ENCODE measurements at places on chromosomes 7 and 10.

- no peak for DNase-seq
Observed at GRCh38 chr10:22633528-22633927, 80.8 kb downstream of the PIP4K2A start.

- DNase-seq, result no peak
Observed at GRCh38 chr10:109105725-109106124, 817.6 kb downstream of the XPNPEP1 start.

DNA sequence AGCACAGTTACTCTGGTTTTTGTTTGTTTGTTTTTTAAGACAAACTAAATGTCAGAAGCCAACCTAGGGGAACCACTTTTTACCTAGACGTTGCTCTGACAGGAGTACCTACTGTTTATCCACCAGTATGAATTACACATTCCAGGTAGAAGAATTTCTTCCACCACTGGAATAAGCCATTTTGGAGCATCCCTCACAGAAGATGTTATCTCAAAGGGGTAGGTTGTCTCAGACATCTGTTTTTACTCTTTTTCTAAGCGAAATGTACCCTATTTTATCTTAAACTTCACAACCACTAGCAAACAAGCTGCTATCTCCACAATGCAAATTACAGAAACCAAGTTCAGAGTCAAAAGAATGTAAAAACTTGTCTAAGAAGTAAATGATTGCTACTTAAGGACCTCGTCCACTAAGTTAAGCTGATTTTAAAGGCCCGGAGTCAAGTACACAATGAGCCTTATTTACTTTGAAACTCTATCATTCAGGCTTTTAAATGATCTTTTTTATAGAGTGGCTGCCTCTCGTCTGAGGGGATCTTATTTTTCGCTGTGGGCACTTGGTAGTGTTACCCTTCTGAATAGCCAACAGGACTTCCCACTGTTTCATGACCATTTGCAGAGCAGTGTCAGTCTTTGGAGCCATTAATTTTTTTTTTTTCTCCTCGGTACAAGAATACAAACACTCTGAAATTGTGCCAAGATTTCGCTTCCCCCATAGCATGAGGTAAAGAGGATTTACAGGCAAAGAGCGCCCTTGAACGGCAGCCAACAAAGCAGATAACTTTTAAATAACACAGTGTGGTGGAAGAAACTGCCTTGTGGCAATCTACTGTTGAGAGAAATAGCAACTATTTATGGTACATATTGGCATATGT lies 15.7 kb upstream of the ARMC3 start:
- DNase-seq, result no peak

DNA sequence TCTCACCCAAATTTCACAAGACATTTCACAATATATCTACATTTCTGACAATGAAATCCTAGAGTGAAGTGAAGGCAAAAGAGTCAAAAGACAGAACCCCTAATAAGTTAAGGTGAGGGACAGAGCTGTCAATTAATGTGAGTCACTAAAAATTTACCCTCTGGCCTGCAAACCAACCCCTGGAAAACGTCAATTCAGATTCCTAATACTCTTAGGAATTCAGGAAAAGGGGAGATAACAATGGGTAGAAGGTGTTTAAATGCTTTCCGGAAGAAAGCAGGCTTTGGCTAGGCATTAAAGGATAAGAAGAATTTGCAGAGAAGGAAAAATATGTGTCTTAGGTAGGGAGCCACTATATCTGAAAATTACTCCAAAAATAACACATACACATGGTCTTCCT lies 299.6 kb downstream of the INHBA start:
- DNase-seq, result no peak

- no peak for DNase-seq
Observed at GRCh38 chr10:123792248-123792978, 99.2 kb downstream of the CPXM2 start.

- DNase-seq, result no peak
Observed at GRCh38 chr7:138838166-138838565, 40.2 kb upstream of the ATP6V0A4 start.

GRCh38 chr7:150363872-150364271 lies 4.8 kb upstream of the REPIN1 start:
- no peak for DNase-seq

DNA sequence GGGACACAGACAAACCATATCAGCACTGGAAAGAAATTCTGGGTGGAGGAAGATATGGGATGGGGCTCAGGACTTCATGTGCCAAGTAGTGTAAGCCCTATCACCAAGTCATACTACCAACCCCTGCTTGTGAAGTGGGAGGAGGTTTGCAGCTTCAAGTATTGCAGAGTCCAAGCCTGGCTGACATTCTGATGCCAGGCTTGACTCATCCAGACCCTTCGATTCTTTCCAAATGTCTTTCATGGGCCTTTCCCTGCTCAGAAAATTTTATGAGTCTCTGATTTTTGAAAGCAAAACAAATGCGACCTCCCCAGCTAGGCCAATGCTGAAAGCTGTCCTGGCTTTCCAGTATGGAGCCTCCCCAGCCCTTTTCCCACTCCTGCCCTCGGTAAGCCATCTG lies 45.1 kb upstream of the SMNDC1 start:
- DNase-seq, result no peak

DNA sequence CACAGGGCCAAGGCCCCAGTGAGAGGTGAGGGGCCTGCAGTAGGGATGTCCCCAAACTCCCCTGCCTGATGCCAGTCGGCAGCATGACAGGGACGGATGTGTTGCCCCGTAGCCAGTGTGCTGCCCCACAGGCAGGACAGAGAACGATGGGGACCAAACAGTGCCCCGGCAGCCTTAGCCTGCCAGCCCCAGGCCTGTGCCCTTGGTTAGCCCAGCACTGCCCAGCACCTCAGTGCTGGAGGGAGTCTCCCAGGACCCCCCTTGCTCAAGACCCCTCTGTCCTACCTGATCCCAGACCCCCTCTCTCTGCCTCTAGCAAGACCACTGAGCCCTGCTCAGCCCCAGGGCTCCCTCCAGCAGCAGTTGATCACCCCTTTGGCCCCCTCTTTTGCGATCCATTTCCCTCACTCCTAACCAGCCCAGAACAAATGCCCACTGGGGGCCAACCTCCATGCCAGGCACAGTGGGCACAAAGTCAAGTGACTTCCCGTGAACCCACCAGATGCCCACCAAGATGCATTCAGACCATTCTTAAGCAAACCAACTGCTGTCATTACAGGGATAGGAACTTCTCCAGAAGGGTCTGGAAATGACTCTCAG lies 34.0 kb downstream of the OAT start:
- no peak for DNase-seq

DNA sequence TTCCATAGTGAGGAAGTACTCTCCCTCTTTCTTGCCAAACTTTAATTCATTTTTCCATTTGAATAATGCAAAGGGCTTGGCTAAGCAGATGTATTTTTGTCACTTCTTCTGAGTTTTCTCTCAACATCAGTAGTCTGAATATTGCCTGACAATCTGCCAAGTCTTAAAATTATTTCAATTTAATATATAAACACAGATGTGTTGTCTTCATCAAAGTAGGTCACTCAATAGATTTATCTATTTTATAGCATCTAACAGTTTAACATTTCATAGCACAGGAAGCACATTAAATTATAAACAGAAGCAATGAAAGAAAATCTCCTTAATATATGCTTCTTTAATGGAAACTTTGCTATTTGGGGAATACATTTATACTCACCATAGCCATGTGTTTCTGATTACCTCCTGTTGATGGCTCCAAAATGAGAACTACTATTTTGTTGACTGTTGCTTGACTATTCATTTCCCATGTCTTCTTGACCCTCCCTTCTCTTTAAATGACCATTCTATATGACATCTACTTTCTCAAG lies 4.5 kb downstream of the CPED1 start:
- no peak for DNase-seq

- DNase-seq, result no peak
Observed at GRCh38 chr10:113261611-113262091, 291.2 kb upstream of the HABP2 start.

GRCh38 chr10:87722716-87723115 lies 63.0 kb downstream of the PAPSS2 start:
- DNase-seq, result no peak

All from activated CD4-positive, alpha-beta memory T cell treated with anti-CD3 and anti-CD28 coated beads for 36 hours (primary cell).